ENCODE measurements at places on chromosomes 7 and 10.
A peak's percentile ranks its signal among the peaks of the same experiment; 100 is the strongest.

DNA sequence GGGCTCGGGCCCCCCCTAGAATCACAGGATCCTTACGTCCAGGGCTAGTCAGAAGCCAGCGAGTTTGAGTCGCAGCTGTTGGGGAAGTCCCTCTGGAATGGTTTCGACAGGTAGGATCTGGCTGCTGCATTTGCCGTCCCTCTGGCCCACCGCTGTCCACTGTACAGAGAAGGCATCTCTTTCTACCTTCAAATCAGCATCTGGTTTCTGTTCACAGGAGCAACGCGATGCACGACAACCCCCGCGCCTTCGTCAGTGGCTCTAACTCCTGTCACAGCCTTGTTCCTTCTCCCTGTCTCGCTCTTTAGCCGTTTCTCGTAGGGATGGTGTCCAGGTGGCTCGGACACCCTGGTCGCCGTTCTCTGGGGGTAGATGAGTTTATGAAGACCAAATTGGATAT lies 11.2 kb upstream of the PFKFB3 start:
- DNase-seq: no peak

- peak; percentile 88 for DNase-seq
These were observed 435 bp upstream of the PWWP2B start for GRCh38 chr10:132396494-132397035.

- DNase-seq: no peak
These were observed 311.7 kb upstream of the BMPER start for GRCh38 chr7:33593611-33594010.

DNA sequence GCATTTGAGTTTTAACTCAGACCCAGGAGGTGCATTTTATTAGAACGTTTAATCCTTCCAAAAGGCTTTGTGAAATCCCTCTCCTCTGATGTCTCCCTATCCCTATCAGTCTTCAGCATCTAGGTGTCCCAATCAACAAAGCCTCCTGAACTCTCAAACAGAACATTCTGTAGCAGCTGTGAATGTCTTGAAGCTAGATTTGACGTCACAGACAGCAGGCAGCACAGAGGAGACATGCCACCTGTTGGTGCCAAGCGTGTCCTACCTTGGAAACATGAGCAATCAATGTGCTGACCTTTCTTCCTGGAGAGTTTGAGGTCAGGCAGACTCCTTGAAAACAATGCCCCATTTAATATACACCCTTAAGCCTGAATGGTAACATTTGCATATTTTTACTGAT lies 125.5 kb downstream of the RNLS start:
- DNase-seq: no peak

GRCh38 chr7:82507365-82507975 lies 63.9 kb upstream of the CACNA2D1 start:
- DNase-seq: no peak

- peak; percentile 40 for DNase-seq
These were observed 163.3 kb downstream of the GRID1 start for GRCh38 chr10:86203162-86203905.

DNA sequence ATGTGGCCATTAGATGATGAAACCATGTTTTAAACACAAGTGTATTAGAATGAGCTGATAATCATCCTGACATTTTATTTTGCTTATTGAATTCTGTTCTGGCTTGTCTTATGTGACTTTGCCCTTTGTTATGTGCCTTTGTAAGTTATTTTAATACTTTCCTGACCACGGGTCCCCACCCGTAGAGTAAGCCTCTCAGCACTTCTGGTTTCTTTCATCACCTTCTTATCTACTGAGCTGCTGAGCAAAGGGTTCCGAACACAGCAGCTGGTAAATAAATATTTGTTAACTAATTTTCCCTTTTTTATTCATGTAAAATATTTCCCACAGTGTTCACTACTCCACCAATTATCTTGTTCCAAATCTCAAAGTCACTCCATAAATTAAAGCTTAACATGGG lies 1115.3 kb downstream of the SORCS3 start:
- DNase-seq: no peak

DNA sequence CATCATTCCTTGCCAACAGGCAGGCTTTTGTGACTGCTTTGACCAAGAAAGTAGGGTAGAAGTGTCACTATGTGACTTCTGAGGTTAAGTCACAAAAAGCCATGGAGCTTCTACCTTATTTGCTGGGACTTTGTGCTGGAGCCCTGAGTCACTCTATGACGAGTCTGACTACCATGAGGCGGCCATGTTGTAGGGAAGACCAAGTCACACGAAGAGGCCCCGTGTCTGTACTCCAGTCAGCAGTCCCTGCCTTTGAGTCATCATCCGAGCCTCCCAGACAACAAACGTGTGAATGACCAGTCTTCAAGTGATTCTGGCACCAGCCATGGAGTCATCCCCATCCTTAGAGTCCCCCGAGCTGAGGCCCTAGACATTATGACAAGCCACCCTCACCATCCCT lies 3.5 kb upstream of the MYL10 start:
- no peak for DNase-seq

DNA sequence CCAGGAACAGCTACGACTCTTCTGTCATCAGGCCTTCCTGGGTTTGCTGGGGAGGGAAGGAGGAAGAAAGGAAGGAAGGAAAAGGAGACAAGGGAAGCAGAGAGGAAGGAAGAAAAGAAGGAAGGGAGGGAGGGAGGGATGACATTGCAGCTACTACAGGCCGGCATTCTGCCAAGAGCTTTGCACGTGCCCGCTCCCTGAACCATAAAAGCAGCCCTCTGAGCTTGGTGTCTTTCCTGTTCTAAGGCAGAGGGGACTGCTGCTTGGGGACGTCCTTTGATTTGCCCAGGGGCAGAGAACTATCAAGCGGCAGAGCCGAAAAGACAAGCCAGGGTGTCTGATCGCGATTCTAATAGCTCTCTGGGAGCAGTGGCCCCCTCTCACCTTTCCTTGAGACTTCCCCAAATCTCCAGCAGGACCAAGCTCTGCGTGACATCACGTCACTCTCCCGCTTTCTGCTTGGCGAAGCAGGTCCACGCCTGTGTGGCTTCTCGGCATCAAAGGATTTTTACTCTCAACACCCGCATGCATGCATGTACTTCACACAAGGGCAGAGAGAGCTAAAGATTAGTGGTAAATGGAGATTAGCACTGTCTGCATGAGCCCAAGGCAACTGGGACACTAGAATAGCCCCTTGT lies 167.8 kb upstream of the AUTS2 start:
- no peak for DNase-seq

- no peak for DNase-seq
These were observed 57.8 kb downstream of the ZRANB1 start for GRCh38 chr10:124999433-125000365.

- DNase-seq: no peak
These were observed 137.9 kb downstream of the ELFN1 start for GRCh38 chr7:1807821-1808600.

- DNase-seq: no peak
These were observed 488.5 kb downstream of the DNAJB6 start for GRCh38 chr7:157825325-157825724.

DNA sequence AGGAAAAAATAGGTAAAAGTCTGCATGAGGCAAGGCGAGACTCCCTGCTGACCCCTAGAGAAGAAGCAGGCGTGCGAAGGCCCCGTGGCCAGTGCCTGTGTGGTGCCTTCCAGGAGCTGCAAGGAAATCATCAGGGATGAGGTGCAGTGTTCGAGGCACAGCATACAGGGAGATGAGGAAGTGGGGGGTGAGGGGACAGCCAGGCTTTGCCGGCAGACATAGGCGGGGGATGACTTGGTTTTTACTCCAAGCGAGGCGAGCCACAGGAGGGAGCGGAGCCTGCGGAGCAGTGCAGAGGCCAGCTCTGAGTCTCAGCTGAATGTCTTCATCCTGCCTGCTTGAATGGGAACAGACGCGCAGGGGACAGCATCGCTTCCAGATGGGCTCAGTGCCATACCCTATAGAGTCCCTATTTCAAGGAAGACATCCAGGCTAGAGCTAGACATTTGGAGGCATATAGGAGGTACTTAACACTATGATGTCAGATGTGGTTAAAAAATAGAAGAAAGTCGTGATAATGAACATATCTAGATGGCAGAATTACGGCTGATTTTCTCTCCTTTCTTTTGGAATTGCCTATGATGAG lies 49.5 kb downstream of the TCERG1L start:
- no peak for DNase-seq
